ENCODE measurements at places on chromosomes 5 and 9.

GRCh38 chr5:157253547-157253946 lies 12.4 kb upstream of the CYFIP2 start:
- no peak for DNase-seq

- no peak for DNase-seq
These were observed 482.4 kb downstream of the CDH10 start for GRCh38 chr5:24162343-24162742.

DNA sequence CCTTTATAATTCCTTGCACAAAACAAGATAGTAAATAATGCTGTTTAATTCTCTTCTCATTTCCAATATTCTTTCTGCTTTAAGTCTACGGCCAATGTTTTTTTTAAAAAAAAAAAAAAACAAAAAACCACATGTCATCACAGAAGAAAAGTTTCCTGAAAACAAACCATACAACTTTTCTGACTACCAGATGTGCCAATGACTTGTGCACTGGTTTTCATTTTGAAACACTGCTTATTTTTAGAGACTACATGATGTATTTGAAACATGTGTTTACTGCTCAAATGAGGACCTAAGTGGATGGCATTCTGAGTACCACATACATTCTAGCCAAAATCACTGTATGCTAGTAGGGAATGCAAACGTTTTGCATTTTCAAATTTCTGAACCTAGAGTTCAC lies 167.9 kb downstream of the GLIS3 start:
- DNase-seq, result no peak

GRCh38 chr5:163385824-163386223 lies 51.6 kb upstream of the CCNG1 start:
- DNase-seq, result no peak

- DNase-seq, result no peak
These were observed 106.7 kb downstream of the SERINC5 start for GRCh38 chr5:80149161-80149609.

Measured in activated T-helper 1 cell treated with Interleukin-2 at 50 U/mL for 16 hours (primary cell).